ENCODE measurements at places on chromosomes 4 and X.

- no peak for DNase-seq
Measured at GRCh38 chr4:110224142-110224541, 25.7 kb upstream of the ELOVL6 start.

GRCh38 chrX:29813174-29813573 lies 402.2 kb upstream of the MAGEB2 start:
- no peak for DNase-seq

- DNase-seq = no peak
Measured at GRCh38 chrX:77793946-77794345, 7.9 kb upstream of the ATRX start.

DNA sequence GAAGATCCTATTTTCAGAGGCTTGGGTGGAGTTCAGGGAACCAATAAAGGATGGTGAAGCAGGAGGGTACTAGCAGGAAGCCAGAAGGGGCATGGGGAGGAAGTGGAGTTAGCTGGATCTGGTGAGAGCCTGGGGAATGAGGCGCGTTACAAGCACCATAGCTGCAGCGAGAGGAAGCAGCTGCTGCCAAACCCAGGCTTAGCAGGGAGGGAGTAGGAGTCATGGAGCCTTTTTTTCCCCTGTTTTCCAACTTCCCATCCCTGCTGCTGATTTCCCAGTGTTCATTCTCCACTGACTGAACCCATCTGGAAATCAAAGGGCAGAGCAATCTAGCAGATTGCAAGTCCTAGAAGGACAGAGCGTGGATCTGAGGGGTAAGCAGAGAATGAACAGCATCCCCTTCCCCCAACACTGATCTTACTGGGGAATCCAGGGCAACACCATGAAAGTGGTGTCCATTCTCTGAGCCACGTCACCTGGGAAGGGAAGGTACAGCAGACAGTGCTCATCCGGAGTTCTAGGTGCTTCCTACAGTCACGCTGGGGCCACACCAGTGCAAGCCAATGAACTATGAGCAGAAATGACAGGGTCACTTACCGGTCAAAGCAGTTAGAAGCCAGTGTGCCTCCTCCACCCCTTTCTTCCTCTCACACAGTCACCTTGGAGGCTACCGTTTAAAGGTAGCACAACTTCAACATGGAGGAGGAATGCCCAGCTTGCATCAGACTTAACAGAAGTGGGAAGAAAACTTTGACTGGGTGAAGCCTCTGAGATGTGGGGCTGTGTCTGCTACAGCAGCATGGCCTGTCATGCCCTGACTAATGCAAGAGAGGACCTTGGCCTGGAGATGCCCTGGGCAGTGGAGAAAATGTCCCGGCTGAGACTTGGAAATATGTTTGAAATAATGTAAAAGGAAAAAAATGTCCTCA lies 36.7 kb downstream of the SMIM20 start:
- no peak for DNase-seq

Data from activated T-cell treated with anti-CD3 and anti-CD28 coated beads, Interleukin-2, amount 50 U/mL, for 48 hours (primary cell).